ENCODE measurements at places on chromosomes 5 and 9. TPM values are rescaled to one million over a fixed set of nuclear protein-coding genes. Genes with fewer than 3 reads are reported as not detected.
A peak's percentile ranks its signal among the peaks of the same experiment; 100 is the strongest.

GRCh38 chr9:16154521-16155078, 601.8 kb downstream of the CCDC171 start:
- DNase-seq: peak; percentile 32

- no peak for DNase-seq
Measured at GRCh38 chr5:108398964-108399363, 17.1 kb upstream of the FBXL17 start.

DNA sequence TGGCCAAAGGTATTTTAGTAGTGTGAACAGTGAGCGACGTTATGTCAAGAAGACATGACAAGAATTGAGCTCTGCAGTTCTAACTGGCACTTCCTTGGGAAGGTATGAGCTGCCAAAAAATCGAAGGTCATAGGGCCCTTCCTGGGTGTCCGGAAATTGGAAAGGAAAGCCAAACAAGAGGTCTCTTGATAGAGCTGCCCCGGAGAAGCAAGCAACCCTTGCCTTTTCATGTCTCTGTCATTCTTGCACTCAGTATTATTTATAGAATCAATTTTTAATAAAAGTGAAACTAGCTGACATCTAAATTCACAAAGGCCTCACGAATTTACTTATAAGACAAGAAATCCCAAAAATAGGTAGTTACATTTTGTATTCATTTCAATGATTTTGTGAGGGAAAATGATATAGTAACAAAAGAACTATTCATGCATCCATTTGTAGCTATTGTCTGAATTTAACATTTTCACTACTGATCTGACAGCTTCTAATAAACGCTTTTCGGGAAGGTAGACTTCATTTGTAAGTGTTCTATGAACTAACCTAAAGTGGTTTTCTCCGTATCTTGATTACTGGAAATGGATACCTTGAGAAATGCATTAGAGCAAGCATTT, 113.8 kb upstream of the VCAN start:
- no peak for DNase-seq

PCDHGA11 gene
- 3.2 TPM for polyA plus RNA-seq

DNA sequence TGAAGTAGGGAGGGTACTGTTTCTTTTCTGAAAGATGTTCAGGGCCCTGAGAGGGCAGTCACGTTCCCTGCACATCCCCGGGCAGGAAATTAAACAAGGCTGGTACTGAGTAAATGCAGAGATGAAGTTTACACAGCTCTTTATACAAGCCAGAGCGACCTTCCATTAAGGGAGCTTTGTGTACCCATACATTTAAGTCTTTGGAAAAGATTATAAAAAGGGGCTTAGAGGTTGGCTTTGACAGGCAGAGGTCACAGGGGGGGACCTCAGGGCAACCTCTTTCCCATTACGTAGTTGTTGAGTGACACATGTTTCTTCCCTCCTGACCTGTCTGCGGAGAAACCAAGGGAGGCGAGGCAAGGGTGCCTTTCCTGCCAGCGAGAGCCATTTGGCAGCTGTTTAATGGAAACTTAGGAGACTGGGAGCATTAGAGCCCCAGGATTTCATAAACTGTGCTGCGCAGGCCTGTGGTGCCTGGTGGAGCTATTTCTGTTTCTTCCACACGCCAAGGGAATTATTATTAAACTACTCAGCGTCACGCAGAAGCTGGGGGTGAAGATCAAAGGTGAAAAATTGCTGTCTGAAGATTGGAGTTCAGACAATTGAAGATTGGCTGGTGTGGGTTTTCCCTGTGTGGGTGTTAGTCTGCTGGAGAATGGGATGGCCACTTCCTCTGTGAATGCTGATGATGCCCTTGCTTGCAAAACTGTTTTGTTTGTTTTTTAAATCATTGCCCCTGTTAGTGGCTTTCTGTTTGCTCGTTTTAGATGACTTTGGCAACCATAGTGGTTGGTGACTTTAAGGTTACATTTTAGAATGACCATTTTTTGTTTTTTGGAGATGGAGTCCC, 3.2 kb upstream of the SMIM32 start:
- no peak for DNase-seq

CRHBP gene
- 0.15 TPM for polyA plus RNA-seq

DNA sequence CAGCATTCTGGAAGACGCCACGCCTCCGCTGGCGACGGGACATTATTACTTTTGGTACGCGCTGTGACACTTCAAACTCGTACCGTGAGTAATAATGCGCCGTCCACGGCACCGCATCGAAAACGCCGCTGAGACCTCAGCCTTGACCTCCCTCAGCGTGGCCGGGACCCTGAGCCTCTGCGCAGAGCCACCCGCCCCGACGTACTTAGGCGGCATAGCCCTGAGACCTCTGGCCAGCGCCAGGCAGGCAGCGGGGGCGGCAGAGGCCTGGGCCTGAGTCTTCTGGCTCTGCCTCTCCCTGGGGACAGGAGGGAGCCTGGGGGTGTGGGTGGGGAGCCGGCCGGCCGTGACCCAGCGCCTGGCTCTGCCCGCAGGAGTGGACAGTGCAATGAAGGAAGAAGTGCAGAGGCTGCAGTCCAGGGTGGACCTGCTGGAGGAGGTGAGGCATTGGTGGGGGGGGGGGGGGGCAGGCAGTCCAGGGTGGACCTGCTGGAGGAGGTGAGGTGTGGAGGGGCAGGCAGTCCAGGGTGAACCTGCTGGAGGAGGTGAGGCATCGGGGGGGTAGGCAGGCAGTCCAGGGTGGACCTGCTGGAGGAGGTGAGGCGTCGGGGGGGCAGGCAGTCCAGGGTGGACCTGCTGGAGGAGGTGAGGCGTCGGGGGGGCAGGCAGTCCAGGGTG, 8.0 kb downstream of the EGFL7 start:
- no peak for DNase-seq

ABL1 gene
- 77.1 TPM for polyA plus RNA-seq

FOXD4L6 gene
- not detected for polyA plus RNA-seq

GRCh38 chr5:1396293-1396816, 48.9 kb downstream of the SLC6A3 start:
- no peak for DNase-seq

OCLN gene
- 45.9 TPM for polyA plus RNA-seq

GRCh38 chr5:173045474-173045873, 10.7 kb upstream of the CREBRF start:
- DNase-seq: no peak

- DNase-seq: peak; percentile 78
Measured at GRCh38 chr9:3948826-3949556, 350.9 kb downstream of the GLIS3 start.

PIP5KL1 gene
- 5.9 TPM for polyA plus RNA-seq

ASPN gene
- 7.4 TPM for polyA plus RNA-seq

DNA sequence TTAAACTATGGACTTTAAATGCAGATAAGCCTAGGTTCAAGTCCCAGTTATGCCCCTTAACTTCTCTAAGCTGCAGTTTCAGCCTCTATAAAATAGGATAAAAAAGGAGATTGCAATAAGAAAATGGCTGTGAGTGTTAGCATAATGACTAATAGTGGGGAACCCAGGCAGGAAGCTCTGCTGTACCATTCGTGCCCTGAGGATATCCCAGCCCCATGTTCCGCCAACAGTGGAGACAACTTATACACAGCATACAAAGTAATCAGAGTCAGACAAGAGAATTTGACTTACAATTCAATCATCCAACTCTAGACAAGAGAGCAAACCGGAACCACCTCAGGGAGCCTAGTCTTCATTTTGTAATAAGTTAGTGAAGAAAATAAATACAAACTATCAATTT, 141.5 kb upstream of the FSTL4 start:
- no peak for DNase-seq

DNA sequence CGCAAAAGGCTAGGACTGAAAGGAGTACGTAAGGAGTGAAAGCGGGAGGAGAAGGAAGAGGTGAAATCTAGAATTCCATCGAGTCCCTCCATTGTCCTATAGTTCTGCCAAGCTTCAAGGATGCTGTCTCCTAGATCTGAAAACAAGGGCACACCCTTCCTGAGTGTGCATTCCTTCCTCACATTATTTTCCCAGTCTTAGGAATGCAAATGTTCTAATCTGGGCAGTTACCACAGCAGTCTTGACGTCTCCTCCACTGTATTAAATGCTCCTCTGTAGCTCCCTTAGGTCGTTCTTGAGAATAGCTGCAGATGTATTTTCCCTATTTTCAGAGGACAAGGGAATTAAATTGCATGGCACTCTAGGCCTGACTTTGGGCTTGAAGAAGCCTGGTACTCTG, 127.6 kb downstream of the SLIT3 start:
- no peak for DNase-seq

DNA sequence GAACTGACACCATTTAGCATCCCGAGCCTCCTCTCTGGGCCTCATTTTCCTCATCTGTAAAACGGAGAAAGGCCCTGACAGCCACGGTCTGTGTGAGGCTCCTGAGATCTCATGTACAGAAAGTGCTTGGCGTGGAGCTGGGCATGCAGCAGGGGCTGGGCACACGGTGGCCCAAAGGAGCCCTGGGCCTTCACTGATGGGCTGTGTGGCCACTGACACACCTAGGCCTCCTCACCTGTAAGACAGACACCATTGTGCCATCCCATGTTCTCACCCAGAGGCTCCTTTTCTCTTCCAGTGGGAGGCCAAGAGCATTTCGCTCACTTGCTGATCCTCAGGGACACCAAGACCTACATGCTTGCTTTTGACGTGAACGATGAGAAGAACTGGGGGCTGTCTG, 1.6 kb downstream of the ORM1 start:
- DNase-seq: no peak

DNA sequence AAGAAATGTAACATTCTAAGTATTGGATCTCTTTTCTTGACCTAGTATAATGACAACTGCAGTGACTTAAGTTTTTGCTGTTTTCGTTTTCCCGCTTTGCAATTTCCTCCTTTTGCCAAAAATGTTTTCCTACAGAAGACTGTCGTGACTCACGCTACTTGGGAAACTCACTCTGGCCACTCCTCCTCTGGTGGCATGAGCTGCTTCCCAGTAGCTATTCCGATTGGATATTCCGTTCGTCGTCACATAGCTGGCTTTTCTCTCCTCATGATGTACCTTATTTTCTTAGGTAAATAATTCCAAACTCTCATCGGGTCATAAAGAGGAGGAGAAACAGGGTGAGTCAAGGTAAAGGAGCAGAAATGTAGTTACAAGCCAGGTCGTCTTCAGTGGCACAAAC, 64.9 kb downstream of the GOLPH3 start:
- no peak for DNase-seq

GRCh38 chr9:99803694-99804093, 18.0 kb upstream of the NR4A3 start:
- no peak for DNase-seq

IL13 gene
- not detected for polyA plus RNA-seq

TMEFF1 gene
- polyA plus RNA-seq: 1.7 TPM

SPINK6 gene
- polyA plus RNA-seq: not detected

GRCh38 chr5:50365426-50366251, 75.4 kb downstream of the EMB start:
- no peak for DNase-seq

GRCh38 chr9:113781381-113781780, 94.7 kb upstream of the ZNF618 start:
- no peak for DNase-seq

- DNase-seq: no peak
Measured at GRCh38 chr5:6058055-6058715, 320.2 kb downstream of the MED10 start.

DNA sequence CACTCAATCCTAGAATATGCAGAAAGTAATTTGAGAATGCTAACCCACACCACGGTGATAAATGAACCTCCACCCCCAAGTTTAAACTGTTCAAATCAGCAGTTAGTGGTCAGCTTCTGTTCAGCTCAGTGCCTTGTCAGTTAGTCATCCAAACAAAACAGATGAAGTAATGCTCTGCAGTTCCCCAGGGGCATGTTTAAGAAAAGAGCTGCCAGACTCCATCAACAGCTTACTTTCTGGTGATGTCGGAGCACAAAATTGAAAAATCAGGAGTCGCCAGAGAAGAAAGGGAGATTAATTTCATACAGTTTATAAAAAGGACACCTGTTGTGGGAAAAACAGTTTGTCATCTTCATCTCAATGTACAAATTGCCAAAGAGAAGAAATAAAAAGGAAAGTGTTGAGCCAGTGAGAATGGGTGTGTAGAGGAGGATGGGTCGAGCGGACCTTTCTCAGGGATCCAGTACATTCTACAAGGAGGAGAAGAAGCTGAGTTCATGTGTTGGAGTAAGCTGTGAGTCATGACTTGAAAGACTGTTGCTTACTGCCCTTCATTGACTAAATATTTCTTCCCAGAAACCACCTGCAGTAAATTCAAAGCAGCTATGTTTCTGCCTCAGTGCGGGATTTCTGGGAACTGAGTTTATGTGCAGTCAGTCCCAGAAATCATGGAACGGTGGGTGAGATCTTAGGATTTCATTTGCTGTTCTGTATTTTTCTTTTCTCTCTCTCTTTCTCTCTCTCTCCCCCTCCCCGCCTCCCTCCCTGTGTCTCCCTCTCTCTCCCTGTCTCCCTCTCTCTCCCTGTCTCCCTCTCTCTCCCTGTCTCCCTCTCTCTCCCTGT, 13.7 kb downstream of the TRIO start:
- no peak for DNase-seq

GRCh38 chr9:6779417-6780241, 21.9 kb downstream of the KDM4C start:
- no peak for DNase-seq

- no peak for DNase-seq
Measured at GRCh38 chr5:138643040-138643791, 68.0 kb upstream of the HSPA9 start.

IL33 gene
- 120 TPM for polyA plus RNA-seq

DNA sequence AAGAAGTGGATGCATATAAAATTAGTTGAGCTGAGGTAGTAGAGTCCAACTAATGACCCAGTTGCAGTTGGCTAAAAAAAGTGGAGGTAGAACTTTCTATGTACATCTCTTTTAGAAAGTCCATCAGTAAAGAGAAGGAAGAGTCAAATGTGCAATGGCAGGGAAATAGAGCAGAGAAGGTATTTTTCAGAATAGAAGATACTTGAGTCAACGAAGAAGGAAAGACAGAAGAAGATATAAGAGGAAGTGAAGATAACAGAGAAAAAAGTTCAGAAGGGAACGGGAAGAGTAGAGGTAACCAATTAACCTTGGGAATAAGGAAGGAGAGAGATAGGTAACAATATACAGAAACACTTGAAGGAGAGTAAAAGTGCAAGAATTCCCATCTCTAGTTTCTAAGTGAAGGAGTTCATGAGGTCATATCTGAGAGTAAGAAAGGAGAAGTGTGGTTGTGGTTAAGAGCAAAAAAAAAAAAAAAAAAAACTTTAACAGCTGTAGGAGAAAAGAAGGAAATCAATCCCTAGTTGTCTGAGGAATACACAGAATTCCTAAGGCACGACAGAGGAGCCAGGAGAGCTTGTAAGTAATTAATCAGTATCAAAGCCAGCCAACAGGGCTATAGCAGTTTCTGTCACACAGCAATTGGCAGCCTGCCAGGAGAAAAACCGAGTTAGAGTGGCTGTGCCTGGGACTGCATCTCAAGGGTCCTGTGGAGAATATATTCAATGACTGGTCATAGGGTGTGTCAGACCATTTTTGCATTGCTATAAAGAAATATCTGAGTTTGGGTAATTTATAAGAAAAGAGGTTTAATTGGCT, 61.0 kb downstream of the ARL15 start:
- no peak for DNase-seq

DNA sequence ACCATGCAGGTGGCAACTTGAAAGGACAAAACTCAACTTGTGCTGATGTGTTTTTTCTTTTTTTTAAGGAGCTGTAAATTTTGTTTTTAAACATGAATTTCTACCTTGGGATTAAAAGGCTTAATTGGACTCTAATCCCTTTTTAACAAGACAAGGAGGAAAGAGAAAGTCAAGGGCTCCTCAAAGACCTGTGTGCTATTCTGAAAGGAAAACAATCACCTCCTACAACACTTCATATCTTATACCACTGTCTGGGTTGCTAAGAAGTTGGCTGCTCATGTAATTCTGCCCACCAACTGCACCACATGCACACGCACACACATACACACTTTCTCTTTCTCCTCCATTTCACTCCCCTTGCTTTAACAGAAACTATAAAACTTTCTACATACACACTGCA, 78.6 kb downstream of the SH3RF2 start:
- DNase-seq: no peak

PCDHAC1 gene
- 0.30 TPM for polyA plus RNA-seq

Measured in right lung (tissue), 10 donors.